Activated CD8-positive, alpha-beta memory T cell treated with anti-CD3 and anti-CD28 coated beads for 4 hours (primary cell): ENCODE measurements at places on chromosomes 11 and 22.

- no peak for DNase-seq
These were observed 382.2 kb upstream of the CADM1 start for GRCh38 chr11:115886422-115886733.

- DNase-seq, result no peak
These were observed 14.4 kb downstream of the OAF start for GRCh38 chr11:120224972-120225909.

DNA sequence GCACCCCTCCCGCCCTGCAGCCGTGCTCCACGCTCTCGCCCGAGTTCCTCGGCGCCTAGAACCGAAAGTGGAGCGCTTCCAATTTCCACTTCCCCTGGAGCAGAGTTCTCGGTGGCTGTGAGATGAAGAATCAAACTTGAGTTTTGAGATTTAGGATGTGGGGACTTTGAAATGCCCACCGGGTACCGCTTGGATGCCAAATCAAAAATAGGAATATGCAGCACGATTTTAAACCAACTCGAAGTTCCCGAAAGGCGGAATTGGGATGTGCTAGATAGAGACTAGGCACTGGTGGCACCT is 569 bp downstream of the POLA2 start:
- DNase-seq, result no peak

GRCh38 chr22:47659467-47660223 is 897.2 kb downstream of the TBC1D22A start:
- no peak for DNase-seq

GRCh38 chr11:65166893-65167292 is 3.1 kb upstream of the SPDYC start:
- DNase-seq, result no peak

- no peak for DNase-seq
These were observed 15.8 kb upstream of the CARS1 start for GRCh38 chr11:3073029-3073435.

DNA sequence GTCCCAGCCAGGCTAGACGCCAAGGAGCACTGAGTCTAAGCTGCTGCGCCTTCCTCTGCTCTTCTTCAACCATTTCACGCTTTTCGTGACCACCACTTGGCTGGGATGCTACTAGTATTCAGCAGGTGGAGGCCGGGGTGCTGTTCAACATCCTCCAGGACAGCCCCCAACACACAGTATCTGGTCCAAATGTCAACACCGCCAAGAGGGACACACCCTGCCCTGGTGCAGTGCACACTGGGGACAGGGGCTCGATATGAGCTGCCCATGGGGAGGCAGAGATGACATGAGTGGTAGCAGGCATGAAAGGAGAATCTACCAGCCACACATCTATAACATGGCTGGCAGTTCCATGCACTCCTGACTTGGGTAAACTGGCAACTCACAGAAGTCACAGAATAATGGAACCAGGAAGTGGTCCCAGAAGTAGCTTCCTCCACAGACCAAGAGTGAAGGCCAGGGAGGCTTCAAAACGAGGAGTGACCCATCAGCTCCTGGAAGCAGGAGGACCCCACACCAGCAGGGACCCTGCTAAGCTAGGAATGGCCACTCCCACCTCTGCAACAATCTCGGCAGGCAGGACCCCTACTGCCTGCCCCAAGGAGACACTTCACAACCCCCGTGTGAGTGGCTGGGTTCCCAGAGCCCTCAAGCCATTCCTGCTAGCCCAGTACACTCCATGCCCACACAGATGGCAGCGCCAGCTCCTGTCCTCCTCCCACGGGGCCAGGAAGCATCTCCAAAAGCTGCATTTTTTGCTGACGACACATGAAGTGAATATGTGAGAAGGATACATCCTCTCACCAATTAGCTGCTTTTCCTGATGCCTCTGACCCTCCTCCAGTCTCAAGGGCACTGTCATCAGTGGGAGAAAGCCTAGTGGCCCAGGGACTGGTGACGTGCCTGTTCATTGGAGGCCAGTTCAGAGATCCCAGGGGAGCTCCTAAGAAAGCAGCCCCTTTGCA is 78.8 kb downstream of the DGCR2 start:
- no peak for DNase-seq

GRCh38 chr11:106202935-106203620 is 125.6 kb downstream of the AASDHPPT start:
- DNase-seq, result no peak

DNA sequence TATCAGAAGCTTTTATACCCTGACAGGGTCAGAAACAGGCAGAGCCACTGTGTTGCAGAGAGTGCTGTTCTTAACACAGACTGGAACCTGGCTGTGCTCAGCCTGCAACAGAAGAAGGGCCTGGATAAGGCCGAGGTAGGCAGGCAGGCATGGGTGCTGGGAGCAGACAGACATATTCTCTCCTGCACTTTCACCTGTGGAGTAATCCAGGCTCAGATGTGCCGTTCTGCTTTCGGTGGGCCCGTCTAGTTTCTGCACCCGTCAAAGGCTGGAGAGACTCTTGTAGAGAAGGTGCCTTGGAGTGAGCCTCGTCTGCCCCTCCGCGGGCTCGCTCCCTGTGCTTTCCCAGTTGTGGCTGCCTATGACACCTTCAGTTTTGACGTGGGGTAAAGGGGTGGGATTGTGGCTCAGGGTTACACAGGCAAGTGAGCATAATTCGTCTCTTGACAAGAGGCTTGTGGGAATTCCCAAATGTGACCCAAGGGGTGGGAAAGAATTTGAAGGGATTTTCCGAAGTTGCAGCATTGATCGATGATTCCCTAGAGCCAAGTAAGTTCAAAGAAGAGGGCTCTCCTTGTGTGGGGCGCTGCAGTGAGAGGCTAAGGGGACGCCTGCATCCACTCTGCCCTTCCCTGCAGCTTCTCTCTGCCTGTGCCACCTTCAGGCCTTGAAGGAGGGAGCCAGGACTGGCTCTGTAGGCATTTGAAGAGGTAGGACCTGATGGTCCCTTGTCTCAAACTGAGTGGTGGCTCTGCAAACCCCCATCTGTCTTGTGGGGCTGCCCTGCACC is 16.2 kb upstream of the ST3GAL4 start:
- DNase-seq, result no peak

- DNase-seq, result no peak
These were observed 657 bp downstream of the IGHMBP2 start for GRCh38 chr11:68904248-68904847.

DNA sequence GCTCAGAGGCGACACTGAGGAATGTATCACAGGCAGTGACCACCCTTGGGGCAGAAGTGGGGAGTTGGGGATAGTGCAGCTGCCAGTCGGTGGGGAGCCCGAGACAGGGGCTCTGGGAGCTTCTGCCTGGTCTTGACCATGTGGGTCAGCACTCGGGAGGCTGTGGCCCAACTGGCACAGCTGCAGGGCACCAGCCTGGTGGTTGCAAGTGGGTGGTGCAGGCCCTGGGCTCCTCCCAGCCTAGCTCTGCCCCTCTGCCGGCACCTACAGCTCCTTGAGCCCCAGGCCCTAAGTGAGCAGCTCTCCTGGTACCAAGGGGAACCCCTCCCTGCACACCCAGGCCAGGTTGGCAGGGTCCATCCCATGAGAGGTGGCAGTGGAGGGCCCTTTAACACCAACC is 12.6 kb upstream of the RASL10A start:
- no peak for DNase-seq

DNA sequence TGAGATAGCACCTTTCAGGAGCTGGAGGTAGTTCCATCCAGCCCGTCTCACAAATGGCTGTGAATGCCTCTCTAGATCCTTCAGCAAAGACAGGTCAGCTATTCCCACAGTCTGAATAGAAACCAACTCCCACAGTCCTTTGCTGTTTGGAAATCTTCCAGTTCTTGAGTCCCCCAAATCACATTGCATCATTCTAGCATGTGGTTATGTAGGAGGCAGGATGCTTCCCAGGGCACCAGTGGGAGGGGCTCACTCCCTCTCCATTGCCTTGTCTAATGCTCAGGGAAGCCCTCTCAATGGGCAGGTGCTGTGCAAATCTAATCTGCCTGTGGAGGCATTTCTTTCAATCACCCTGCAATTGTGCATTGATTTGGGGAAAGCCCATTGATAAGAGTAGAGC is 14.6 kb downstream of the NAV2 start:
- no peak for DNase-seq

DNA sequence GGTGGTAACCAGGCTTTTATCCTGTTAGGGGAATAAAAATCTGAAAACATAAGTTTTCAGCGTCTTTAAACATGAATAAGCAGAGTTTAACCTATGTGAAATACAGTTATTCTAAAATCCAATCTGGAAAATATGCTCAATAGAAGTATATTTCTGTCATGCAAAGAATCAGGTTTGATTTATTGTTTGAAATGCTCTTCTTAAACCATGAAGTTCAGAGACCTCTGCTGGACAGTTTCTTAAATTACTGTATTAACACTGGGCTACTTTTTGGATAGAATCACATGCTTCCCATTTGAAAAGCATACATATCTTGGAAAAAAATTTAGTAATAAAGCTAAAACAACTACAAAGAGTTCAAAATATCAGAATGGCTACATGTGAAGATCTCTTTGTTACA is 25.4 kb downstream of the APIP start:
- no peak for DNase-seq

GRCh38 chr22:35397095-35397904 is 2.6 kb upstream of the MCM5 start:
- DNase-seq, result no peak

DNA sequence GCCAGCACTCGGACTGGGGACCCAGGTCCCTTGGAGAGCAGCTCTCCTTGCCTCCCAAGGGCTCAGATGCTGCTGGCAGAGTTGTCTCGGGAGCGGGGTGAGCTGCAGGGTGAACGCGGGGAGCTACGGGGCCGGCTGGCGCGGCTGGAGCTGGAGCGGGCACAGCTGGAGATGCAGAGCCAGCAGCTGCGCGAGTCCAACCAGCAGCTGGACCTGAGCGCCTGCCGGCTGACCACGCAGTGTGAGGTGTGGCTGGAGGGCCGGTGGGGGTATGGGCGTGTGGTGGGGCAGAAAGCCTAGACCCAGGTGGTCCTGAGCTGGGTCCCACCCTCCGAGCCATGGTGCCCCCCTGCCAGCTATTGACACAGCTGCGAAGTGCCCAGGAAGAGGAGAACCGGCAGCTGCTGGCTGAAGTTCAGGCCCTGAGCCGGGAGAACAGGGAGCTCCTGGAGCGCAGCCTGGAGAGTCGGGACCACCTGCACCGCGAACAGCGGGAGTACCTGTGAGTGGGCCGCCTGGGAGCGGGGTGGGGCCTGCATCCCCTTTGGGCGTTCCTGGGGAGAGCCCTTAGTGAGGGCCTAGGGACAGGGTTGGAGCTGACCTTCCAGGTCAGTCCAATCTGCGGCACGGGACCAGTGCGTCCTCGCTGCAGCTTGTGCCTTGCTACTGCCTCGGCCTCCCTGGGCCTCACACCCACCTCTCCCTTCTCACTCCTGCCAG is 5.8 kb upstream of the RPS6KA4 start:
- no peak for DNase-seq

DNA sequence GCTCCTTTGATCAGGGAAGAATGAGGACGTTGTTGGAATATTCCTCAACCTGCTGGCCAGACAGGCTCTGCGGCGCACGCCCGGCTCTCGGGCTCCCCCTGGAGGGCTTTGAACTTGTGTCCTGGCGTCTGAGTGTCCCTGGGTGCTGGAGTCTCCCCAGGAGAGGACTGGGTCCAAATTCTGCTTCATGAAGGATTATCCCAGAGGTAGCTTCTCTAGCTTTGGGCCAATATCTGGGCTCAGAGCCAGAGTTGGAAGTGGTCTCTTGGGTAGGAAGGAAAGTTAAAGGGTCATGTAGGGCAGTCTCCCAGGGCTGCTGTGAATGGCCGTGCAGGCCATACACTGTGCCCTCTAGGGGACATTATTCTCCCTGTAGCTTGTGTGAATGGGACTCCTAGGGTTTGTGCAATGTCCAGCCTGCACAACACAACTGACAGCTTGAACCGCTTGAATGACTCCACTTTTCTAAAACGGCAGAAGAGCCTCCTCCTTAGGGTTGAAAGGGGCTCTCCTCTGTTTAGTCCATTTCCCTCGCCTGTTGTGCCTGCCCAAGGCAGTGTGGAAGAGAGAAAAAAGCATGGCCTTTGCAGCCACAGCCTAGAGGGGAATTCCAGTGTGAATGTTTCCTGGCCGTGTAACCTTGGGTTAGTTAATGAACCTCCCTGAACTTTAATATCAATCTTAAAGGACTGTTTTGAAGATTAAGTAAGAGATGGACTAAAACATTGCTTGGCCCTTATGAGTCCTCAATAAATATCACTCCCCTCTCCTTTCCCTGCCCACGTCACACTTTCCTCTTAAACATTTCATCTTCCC is 111.2 kb upstream of the THY1 start:
- DNase-seq, result no peak
